ENCODE measurements at places on chromosomes 1 and 21. TPM values are rescaled to one million over a fixed set of nuclear protein-coding genes. Genes with fewer than 3 reads are reported as not detected.

DNA sequence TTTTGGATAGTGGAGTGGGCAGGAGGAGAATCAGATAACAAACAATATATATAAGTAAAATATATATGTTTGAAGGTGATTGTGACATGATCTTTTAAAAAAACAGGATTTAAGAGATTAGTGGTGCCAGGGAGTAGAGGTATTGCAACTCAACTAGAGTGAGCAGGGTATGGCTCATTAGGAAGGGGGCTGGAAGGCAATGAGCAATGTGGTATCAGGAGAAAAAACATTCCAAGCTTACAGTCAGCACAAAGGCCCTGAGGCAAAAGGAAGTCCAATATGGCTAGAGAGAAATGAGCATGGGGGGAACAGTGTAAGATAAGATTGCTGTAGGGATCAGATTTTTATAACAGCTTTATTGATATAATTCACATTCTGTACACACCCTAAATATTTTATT is 5.3 kb upstream of the GADD45A start:
- no peak overlapping the region for H3K27ac ChIP-seq
- H3K36me3 ChIP-seq, result no peaks in the 10 kb centered on the region
- DNase-seq, result no peak

GRCh38 chr1:115082949-115083348 is 6.4 kb downstream of the TSPAN2 start:
- peak overlapping the region; percentile 97 for H3K27ac ChIP-seq
- no peak overlapping the region for H3K4me3 ChIP-seq
- no peak for DNase-seq
- H3K27me3 ChIP-seq, result no peaks in the 10 kb centered on the region
- H3K4me1 ChIP-seq, result peaks cover 68% of the 10 kb centered on the region

- H3K27me3 ChIP-seq, result no peaks in the 10 kb centered on the region
- no peak overlapping the region for H3K4me3 ChIP-seq
- no peak overlapping the region for H3K27ac ChIP-seq
- no peaks in the 10 kb centered on the region for H3K4me1 ChIP-seq
- no peaks in the 10 kb centered on the region for H3K36me3 ChIP-seq
Observed at GRCh38 chr1:72557446-72558049, 275.2 kb upstream of the NEGR1 start.

DNA sequence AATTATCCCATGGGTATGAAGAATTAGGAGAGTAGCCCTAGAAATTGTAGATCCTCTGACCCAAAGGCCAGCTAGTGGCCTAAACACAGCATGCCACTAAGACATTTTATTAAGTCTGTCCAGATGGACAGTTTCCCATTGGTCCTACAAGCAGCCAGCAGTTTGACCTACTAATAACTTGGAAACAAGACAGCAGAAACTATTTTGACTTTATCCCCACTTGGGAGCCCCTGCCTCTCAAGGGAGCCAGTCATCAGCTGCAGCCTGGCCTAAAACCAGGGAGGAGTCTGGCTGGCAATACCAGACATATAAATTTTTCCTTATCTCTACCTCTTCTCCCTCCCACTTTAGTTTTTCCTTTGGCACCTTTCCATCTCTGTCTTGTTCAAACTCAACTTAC is 222.6 kb upstream of the KCTD3 start:
- no peak for DNase-seq
- H3K4me1 ChIP-seq, result no peaks in the 10 kb centered on the region
- H3K4me3 ChIP-seq, result no peak overlapping the region
- no peak overlapping the region for H3K27ac ChIP-seq

GRCh38 chr1:225713281-225713680 is 60.4 kb upstream of the ENAH start:
- no peak overlapping the region for H3K27ac ChIP-seq
- no peak for DNase-seq
- no peaks in the 10 kb centered on the region for H3K4me1 ChIP-seq
- no peaks in the 10 kb centered on the region for H3K36me3 ChIP-seq
- H3K4me3 ChIP-seq, result no peak overlapping the region

DNA sequence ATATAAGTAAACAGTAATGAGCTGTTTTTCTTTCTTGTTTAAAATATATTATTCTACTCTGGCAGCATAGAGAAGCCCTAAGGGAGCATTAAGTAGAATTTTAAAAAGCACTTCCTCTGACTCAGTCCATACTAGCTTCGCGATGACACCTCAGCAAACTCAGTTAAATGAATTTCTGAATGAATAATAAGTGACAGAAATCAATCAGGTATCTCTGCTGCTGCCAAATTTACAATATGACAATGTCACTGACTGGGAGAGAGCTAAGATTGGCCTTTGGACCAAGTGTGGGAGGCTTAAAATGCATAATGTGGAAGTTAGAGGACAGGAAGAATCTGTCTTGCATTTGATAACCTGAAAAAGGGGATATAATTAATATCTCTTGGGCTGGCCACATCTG is 296.1 kb downstream of the HHIPL2 start:
- no peaks in the 10 kb centered on the region for H3K4me1 ChIP-seq
- H3K36me3 ChIP-seq, result no peaks in the 10 kb centered on the region

- no peak overlapping the region for H3K4me3 ChIP-seq
- no peaks in the 10 kb centered on the region for H3K4me1 ChIP-seq
- no peak for DNase-seq
- no peak overlapping the region for H3K27ac ChIP-seq
- no peaks in the 10 kb centered on the region for H3K36me3 ChIP-seq
Observed at GRCh38 chr1:189434461-189434860, 1043.2 kb downstream of the BRINP3 start.

- peaks cover 12% of the 10 kb centered on the region for H3K27me3 ChIP-seq
- H3K4me1 ChIP-seq, result peaks cover 29% of the 10 kb centered on the region
- no peak overlapping the region for H3K4me3 ChIP-seq
Observed at GRCh38 chr1:38031513-38031866, 15.1 kb downstream of the POU3F1 start.

DNA sequence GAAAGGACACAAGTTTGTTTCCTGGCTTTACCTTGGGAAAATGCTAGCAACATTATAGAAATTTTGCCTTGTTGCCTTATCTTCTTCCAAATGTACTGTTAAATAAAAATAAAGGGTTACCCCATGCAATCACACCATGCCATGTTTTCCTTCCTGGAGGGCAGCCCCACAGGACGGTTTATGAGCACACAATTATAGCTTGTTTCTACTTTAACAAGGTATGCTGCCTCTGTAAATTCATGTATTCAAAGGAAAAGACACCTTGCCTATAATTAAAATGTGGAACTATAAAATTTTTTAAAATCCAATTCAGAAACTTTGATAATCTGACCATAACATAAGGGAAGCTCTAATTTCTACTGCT is 63.4 kb downstream of the CAPN2 start:
- H3K4me1 ChIP-seq, result peaks cover 44% of the 10 kb centered on the region
- H3K27ac ChIP-seq, result peak overlapping the region; percentile 36
- H3K36me3 ChIP-seq, result peaks cover 82% of the 10 kb centered on the region
- no peaks in the 10 kb centered on the region for H3K27me3 ChIP-seq
- no peak overlapping the region for H3K4me3 ChIP-seq

DNA sequence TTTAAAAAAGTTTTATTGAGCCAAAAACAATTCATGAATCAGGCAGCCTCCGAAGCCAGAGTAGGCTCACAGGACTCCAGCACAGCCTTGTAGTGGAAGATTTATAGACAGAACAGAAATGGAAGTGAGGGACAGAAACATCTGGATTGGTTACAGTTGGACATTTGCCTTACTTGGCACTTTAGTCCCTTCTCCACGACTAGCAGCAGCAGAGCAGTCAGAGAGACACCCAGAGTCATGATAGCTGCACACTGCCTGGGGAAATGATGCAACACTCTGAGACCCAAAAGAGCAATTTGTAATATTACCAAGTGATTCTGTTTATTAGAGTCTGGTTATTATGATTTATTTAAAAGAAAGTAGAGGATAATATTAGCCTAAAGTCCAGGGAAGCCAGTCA is 72.2 kb upstream of the KRTAP11-1 start:
- H3K27me3 ChIP-seq, result no peaks in the 10 kb centered on the region
- H3K4me1 ChIP-seq, result no peaks in the 10 kb centered on the region
- H3K27ac ChIP-seq, result no peak overlapping the region
- no peak overlapping the region for H3K4me3 ChIP-seq
- DNase-seq, result no peak

- H3K27ac ChIP-seq, result no peak overlapping the region
- no peak overlapping the region for H3K4me3 ChIP-seq
- no peaks in the 10 kb centered on the region for H3K36me3 ChIP-seq
- H3K27me3 ChIP-seq, result no peaks in the 10 kb centered on the region
- H3K4me1 ChIP-seq, result no peaks in the 10 kb centered on the region
Observed at GRCh38 chr1:30126848-30127247, 596.5 kb downstream of the MATN1 start.

DNA sequence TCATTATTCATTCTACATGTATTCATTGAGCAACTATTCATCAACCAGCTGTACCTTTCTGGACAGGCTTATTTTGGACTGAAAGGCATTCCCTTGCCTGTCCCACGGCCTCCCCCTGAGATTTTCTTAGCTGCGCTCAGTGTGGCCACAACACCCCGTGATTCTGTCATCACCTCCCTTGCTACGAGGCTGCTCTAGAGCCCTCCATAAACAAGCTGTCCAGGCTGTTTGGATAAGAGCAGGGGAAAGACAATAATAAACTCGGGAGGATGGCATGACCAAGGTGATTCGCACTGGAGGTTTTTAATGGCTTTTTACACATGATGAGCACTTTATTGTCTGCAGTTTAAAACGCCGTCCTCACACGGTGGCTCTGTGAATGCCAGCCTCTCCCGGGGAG is 139.7 kb downstream of the ROR1 start:
- no peaks in the 10 kb centered on the region for H3K36me3 ChIP-seq
- no peak overlapping the region for H3K27ac ChIP-seq
- peaks cover 36% of the 10 kb centered on the region for H3K4me1 ChIP-seq
- no peak for DNase-seq
- no peaks in the 10 kb centered on the region for H3K27me3 ChIP-seq

DNA sequence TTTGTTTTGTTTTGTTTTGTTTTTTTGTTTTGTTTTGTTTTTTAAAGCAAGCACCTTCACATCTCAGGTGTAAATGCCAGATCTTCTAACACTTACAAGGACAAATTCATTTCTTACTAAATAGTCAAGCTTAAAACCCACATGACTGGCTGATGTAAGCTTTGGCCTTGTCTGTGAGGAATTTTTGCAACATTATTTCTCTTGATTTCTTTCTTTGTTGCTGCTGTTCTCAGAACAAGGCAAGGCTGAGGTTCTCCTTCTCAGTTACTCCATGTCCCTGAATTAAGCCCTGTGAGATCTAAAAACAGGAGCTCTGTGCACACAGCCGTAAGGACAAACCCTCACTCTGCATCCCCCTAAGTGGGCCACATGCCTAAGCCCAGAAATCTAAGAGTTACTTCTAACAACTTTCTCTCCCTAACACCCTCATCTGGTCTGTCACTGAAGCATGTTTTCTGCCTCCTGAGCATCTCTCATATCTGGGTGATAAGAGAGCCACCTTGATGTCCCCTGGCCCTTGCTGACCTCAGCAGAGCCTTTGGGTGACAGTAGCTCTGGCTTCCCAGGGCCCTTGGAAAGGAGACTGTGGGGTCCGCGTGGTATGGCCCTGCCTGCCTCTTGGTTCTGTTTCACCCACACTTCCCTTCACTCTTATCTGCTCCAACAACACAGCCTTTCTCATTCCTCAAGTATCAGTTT is 81.2 kb upstream of the HOOK1 start:
- H3K4me1 ChIP-seq, result peaks cover 45% of the 10 kb centered on the region
- H3K4me3 ChIP-seq, result no peak overlapping the region
- H3K36me3 ChIP-seq, result no peaks in the 10 kb centered on the region
- DNase-seq, result no peak

The PUM1 gene
- total RNA-seq, result 92.1 TPM

The TFF2 gene
- not detected for total RNA-seq

The MPL gene
- 0.13 TPM for total RNA-seq

The ATAD3C gene
- total RNA-seq, result 0.33 TPM

The ACTN2 gene
- 11.4 TPM for total RNA-seq

The FOXO6 gene
- total RNA-seq, result 0.33 TPM
